Esophagus mucosa (tissue), 1 donor: ENCODE measurements at places on chromosomes 16 and 17. TPM values are rescaled to one million over a fixed set of nuclear protein-coding genes. Genes with fewer than 3 reads are reported as not detected.

DNA sequence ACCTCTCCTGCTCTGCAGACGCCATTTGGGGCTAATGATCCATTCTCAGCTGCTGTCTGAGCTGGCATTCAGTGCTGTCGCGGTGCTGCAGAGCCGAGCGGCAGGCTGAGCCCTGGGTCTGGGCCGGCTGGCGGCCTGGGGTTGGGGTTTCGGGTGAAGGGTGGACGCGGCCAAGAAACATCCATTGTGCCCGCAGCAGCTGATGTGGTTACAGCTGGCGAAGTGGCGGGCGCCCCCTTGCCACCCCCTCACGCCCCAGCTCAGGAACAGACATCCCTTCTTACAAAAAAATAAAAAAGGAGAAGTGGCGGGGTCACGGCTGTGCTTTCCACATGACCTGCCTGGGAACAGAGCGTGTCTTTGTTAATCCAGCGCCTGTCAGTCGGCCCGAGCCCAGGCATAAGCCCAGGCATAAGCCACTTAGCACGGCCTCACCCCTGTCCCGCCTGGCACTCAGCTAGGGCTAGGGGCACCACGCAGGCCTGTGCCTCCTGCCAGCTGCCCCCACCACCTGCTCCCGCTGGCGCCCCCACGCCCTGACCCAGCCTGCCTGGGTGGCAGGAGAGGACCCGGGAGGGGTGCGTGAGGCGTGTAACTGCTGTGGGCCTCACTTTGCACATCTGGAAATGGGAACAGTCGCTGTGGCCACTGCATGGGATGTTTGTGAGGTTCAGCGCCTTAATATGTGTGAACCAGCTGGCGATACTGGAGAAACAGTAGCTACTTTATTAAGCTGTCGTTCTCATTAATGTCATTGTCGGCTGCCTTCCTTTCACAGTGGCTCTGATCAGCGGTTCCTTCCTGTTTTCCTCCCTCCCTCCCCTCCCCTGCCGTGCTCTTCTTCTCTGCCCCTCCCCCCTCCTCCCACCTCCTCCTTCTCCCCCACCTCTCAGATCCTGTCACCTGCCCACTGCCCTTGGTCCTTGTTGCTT, 197.7 kb upstream of the CIBAR2 start:
- no peak for ATAC-seq

GRCh38 chr17:50560931-50561745, 623 bp downstream of the CACNA1G start:
- no peak for ATAC-seq

- no peak for ATAC-seq
These were observed 14.7 kb downstream of the BCO1 start for GRCh38 chr16:81253141-81253540.

DNA sequence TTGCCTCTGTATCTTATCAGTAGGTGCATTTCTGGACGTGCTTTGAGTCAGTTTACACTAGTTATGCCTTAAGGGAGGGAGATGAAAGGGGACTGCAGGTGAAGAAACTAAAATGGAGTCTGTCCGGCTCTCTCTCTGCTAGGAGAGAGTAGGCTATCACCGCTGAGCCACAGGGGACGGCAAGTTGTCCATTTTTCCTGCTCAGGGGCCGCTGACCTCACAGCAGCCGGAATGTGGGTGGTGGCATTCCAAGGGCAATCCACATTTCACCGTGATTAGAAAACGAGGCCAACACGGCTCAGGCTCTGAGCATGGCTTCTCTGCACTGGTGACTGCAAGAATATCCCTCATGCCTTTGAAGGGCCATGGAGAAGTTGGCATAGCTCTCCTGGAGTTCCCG, 19.0 kb upstream of the KLHDC4 start:
- no peak for ATAC-seq

Gene TBC1D3B
- 7.2 TPM for total RNA-seq

Gene C16orf92
- not detected for total RNA-seq

Gene SDR42E2
- not detected for total RNA-seq
